ENCODE measurements at places on chromosomes 4 and X.

DNA sequence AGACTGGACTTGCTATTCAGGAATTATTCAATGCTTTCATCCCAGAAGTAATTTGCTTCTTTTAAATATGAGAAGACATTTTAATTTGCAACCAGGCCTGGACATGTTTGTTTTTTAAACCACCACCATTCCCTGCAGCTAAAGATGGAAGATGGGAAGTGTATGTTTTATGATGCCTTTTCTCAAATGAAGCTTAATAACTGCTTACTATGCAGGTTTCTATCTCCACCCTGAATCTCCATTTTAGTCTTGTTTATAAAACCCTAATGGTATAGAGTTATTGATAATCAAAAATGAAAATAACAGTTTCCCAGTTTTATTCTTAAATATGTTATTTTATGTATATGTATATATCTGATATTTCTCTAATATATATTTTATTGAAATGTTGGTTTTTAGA lies 418.9 kb downstream of the C4orf33 start:
- no peak for ATAC-seq

DNA sequence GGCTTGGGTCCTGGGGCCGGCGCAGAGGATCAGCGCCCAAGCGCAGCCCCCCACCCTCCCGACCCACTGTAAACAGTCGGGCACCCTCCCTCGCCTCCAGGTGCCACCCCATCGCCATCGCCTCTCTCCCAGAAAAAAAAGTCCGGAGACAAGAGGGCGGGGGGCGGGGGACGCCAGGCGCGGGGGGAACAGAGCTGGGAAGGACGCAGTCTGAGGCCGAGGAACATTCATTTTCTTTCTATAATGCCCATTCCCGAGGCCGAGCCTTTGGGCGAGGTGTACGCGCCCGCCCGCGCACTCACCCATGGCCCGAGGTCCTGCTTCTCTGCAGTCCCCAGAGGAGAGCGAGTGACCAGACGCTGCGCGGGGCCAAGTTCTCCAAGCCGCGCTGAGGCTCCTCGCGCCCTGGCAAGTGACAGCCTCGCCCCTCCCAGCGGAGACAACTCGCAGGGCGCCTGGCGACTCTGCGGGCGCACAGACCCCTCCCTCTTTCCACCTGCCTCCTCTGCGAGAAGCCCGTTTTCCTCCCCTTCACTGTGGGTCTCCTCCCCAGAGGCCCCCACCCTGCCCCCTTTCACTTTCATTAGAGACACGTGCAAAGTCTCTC lies 63.5 kb upstream of the WDR17 start:
- ATAC-seq = no peak

GRCh38 chr4:176840166-176840565 lies 47.4 kb upstream of the VEGFC start:
- no peak for ATAC-seq

- no peak for ATAC-seq
Measured at GRCh38 chr4:3801931-3802550, 35.9 kb downstream of the ADRA2C start.

- peak; percentile 86 for ATAC-seq
Measured at GRCh38 chrX:41906515-41907187, 16.7 kb downstream of the CASK start.

- no peak for ATAC-seq
Measured at GRCh38 chr4:118759481-118759880, 74.3 kb downstream of the METTL14 start.

GRCh38 chr4:85722401-85722800 lies 247.5 kb downstream of the ARHGAP24 start:
- no peak for ATAC-seq

DNA sequence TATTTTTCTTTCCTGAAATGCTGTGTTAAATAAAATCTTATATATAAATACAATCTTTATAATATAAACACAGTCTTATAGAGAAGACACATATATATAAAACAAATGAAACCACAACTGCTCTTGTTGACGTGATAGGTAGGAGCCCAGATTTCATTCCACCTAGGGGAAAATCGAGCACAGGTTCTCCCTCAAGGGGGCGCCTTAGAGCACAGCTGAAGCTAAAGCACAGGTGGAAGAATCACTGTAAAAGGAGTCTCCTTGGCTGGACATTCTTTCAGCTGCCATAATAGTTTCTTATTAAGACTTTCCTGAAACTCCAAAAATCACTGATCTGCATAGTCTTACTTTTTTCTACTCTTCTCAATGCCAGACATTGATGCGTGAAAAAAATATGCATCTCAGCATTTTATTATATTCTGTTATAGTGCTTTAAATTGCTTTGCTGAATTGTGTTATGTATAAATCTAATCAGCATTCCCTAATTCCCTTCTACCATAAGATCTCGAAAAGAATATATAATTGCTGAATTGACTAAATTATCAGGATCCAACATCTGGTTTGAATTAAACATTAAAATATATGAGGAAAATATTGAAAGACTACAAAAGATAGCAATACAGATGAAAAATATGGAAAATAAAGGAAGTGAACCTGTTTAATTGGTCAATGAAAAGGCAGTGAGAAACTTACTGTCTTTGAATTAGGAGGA lies 25.5 kb upstream of the RXFP1 start:
- no peak for ATAC-seq

DNA sequence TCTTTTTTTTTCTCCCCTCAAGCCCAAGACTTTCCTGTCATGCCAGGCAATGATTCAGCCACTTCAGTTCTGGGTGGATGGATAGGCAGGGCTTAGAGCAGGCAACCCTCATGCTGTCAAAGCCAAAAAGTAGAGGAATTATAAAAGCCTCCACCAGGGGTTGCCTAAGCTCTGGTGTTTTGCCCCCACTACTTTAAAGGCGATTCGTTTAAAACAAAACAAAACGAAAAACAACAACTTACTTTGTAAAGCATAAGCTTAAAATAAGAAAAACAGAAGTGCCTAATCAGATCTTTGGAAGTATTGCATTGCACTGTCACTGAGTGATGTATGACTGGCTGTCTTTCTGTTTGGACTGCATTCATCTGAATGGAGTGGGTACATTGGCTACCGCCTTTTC lies 5.3 kb upstream of the IDS start:
- ATAC-seq = no peak

DNA sequence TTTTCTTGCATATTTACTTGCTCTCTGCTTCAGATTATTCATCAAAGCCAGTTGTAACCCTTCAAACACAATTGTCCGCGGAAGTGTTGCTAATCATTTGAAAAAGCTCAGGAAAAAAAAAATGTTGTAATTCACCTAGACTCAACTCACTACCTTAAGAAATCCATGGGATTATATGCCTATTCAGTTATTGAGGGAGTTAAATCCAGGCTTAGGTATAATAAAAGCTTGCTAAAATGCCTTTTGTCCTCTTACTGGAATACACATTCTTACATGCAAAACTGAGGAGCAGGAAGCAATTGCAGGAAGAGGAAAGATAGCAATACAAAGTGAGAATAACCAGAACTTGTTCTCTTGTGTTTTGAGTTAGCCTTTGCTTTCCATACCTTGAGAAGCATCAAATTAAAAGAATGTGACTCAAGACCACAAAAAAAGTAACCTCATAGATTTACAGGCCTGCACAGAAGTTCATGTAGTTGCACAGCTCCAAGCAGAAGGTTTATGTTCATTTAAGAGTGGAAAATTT lies 91.4 kb upstream of the FAM241A start:
- peak; percentile 96 for ATAC-seq

GRCh38 chr4:82785611-82786400 lies 12.8 kb downstream of the SCD5 start:
- peak; percentile 32 for ATAC-seq

DNA sequence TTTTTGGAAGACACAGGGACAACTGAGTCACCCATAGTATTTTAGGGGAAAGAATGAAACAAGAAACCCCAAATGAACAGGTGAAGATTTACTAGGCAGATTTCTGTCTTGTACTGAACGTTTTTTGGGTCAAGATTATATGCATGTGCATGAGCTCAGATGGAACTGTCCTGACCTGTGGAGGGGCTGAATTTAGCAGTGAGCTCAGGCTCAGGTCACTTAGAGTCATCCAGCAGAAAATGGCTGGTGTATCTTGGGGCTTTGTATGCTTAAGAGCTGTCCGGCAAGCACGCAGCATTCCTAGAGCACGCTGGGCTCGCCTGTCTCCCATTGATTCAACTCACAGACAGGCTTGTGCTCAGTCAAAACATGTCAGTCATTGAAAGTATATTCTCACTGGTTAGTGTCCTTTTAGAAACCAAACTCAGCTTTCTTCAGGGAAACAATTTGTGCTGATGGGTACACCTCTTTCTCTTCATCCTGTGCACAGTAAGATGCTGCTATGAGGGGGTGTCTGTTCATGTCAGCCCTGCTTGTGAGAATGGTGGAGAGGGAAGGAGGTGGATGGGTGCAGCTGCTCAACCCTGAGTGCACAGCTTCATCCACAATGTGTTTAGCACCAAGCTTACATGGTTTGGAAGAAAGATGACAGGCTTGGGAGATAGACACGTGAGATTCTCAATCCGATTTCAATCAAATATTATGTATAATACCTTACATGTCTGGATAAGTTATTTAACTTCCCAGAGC lies 47.5 kb upstream of the PDLIM3 start:
- no peak for ATAC-seq

DNA sequence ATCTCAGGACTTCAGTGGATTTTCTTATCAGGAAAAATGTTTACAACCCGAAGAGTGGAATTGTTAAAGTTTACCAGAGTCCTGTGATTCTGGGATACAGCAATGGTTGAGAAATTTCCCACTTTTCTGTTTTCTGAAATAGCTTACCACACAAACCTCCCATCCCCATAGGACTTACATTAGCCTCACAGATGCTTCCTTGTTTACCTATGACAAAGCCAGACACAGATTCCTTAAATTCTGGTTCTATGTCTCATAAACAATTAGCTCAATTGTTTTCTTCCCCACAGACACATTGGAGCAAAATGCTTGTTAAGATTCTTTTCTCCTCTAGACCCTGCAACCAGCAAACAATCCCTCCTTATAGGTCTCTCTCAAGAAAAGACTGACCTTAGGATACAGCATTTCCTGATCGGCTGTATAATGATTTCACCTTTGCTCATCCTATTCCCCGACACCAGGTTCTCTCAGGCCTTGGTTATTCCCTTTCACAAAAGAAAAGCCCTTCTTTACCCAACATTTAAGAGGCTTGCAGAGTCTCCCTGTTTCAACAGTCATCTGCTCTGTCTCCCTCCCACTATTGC lies 886.2 kb downstream of the ARAP2 start:
- ATAC-seq = no peak

GRCh38 chr4:55169352-55169961 lies 44.1 kb upstream of the KDR start:
- peak; percentile 92 for ATAC-seq

DNA sequence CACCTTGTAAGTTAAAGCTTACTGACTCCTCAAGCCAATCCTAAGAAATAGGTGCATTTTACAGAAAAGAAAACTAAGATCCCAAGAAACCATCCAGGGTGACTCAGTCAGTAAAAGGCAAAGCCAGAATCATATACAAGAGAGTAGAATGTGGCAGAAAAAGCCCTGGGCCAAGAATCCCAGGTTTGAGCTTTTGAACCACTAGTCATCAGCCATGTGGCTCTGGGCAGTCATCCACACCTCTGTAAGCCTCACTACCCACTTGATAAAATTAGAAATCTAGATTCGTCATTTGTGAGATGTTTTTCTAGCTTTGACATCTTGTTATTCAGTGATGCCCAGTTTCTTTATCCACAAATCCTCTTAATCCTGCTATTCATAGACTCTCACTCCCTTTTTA lies 122.2 kb upstream of the PDE5A start:
- ATAC-seq = no peak

DNA sequence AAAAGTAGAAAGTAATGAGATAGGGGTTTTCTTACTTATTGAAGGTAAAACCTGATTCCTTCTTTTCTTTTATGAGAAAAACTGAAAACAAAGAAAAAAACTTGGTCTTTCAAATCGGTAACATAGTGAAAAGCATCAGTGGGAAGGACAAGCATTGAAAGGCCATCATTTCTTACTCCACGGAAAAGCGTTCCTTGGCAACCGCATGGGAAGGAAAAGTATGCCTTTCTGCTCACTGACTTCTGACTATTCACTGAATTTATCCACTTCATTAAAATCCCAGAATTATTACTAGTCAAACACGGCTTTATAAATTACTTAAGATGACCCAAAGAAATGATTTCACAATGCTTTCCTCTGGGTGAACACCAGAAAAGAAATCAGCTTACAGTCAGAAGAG lies 646.7 kb downstream of the TLL1 start:
- no peak for ATAC-seq

DNA sequence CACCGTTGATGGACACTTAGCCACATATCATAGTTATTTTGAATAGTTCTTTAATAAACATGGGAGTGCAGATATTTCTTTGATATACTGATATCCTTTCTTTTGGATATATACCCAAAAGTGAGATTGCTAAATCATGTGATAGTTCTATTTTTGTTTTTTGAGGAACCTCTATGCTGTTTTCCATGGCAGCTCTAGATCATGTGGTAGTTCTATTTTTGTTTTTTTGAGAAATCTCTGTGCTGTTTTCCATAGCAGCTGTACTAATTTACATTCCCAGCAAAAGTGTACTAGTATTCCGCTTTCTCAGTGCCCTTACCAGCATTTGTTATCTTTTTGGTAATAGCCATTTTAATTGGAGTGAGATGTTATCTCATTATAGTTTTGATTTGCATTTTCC lies 3.6 kb downstream of the SH3BGRL start:
- ATAC-seq = no peak
